ENCODE measurements at places on chromosomes 12 and 14. TPM values are rescaled to one million over a fixed set of nuclear protein-coding genes. Genes with fewer than 3 reads are reported as not detected.
A peak's percentile ranks its signal among the peaks of the same experiment; 100 is the strongest.

GRCh38 chr12:66692986-66693385 is 14.1 kb upstream of the GRIP1 start:
- no peak for DNase-seq

GRCh38 chr12:15196678-15197505 is 24.3 kb downstream of the RERG start:
- DNase-seq: no peak

DNA sequence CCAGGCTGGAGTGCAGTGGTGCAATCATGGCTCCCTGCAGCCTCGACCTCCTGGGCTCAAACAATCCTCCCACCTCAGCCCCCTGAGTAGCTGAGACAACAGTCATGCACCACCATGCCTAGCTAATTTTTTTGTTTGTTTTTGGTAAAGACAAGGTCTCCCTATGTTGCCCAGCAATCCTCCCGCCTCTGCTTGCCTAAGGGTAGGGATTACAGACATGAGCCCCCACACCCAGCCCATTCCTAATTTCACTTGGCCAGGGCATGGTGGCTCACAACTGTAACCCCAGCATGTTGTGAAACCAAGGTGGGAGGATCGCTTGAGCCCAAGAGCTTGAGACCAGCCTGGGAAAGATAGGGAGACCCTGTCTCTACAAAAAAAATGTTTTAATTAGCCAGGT is 9.1 kb downstream of the DAD1 start:
- no peak for DNase-seq

The NID2 gene
- 3.3 TPM for total RNA-seq

The CCDC196 gene
- total RNA-seq: not detected

DNA sequence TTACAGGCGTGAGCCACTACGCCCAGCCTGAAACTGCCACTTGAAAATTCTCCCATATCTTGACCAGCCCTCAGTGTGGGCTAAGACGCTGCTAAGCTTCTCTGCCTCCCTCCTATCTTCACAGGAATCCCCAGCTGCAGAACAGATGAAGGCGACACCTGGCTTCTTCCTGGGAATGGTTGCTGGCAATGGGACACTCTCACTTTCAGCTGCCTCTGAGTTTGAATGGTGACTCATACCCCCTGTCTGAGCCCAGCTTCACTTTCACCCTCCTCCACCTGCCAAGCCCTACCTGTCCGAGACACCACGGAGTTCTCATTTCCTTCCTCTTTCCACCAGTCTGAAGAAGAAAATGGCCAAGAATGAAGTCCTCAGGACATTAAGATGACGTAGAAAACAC is 18.3 kb upstream of the VASH1 start:
- DNase-seq: no peak

- no peak for DNase-seq
These were observed 938.0 kb upstream of the FLRT2 start for GRCh38 chr14:84591827-84592445.

- no peak for DNase-seq
These were observed 49.8 kb upstream of the RAP1B start for GRCh38 chr12:68560851-68561422.

DNA sequence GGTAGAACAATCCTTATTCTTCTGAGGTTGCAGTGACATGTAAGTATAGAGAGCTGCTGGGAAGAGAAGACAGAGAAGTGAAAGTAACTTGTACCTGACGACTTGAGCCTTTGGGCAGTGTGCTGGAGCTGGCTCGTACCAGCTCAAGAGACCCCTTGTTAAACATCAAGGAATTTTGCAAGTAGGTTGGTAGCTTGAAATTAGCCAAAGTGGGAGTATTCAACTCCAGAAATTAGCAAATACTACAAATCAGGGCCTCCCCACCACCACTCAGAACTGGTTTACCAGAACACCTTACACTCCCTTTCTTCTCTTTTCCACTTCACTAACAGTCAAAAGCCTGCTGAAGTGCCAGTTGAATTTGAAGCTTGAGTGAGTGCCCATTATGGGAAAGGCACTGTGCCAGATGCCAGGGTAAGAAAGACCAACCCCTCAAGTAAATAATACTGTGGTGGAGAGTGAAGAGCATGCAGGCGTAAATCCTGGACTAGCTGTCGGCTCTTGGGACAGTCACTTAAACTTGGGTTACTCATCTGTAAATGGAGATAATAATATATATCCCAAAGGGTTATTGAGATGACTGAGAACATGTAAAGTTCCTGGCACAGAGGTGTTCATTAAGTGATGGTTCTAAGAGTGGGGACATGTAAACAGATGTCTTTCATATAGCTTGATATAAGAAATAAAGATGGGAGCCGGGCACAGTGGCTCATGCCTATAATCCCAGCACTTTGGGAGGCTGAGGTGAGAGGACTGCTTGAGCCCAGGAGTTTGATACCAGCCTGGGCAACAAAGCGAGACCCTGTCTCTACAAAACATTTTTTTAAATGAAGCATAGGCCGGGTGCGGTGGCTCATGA is 27.0 kb upstream of the EID3 start:
- DNase-seq: no peak

DNA sequence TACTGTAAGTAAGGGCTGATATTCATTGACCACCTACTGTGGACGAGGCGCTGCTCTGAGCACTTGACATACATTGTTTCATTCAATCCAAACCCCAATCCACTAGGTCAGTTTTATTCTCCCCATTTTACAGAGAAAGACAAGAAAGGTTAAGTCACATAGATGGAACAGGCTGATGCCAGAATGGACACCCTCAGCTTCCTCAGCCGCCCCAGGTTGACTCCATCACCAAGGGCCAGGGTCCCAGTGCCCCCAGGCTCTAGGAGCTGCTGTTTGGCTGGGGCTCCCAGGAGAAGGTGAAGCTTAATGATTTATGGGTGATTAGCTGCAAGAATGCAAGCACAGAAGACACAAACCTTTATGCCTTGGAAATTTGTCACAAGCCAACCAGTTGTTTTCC is 671 bp upstream of the AQP2 start:
- DNase-seq: no peak

The SLCO1B1 gene
- total RNA-seq: 0.17 TPM

- no peak for DNase-seq
These were observed 26.1 kb upstream of the PTHLH start for GRCh38 chr12:27998658-27999057.

DNA sequence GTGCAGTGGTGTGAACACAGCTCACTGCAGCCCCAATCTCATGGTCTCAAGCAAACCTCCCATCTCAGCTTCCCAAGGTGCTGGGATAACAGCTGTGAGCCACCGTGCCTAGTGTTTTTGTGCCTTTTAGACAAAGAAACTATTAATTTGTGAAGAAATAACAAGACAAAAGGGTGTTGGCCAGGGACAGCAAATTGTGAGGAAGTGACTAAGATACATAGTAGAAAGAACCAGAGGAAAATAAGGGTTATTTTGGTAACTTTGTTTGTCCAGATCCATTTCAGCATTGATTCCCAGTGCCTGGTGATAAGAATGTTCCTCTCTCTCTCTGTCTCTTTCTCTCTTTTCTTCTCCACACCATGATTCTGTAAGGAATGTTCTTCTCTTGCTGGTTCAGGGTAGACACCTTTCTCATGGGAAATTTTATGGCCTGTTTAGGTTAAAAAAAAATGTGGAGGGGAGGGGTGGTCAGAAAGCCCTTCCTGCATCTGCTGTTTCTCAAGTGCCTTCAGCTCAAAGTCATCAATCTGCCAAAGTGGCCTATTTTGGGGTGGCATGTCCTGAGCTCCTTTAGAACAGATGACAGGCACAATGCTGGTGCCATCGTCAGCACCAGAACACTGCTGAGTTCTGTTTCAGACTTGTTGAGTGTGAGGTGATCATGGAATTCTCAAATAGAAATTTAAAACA is 184.4 kb upstream of the EEA1 start:
- DNase-seq: no peak

- DNase-seq: no peak
These were observed 436.2 kb upstream of the FLRT2 start for GRCh38 chr14:85093631-85094330.

DNA sequence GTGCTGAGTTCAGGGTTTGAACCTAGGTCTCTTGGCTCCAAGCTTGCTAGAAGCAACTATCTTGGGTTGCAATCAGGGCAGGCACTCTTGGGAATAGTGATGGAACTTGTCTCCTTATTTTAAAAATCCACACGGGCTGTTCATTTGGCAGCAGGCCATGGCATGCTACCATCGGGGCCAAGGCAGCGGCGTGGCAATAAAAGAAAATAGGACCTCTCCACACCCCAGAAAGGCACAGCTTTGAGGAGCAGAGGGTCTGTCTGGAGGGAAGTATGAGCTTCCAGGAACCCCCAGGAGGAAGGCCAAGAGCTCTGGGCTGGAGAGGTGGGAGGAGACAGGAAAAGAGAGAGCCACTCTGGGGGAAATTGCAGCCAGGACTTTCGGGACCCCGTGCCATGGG is 15.3 kb downstream of the RPS6KL1 start:
- DNase-seq: no peak

- DNase-seq: no peak
These were observed 17.3 kb downstream of the TPH2 start for GRCh38 chr12:71955970-71956369.

- no peak for DNase-seq
These were observed 11.3 kb downstream of the PHLDA1 start for GRCh38 chr12:76020281-76020680.

DNA sequence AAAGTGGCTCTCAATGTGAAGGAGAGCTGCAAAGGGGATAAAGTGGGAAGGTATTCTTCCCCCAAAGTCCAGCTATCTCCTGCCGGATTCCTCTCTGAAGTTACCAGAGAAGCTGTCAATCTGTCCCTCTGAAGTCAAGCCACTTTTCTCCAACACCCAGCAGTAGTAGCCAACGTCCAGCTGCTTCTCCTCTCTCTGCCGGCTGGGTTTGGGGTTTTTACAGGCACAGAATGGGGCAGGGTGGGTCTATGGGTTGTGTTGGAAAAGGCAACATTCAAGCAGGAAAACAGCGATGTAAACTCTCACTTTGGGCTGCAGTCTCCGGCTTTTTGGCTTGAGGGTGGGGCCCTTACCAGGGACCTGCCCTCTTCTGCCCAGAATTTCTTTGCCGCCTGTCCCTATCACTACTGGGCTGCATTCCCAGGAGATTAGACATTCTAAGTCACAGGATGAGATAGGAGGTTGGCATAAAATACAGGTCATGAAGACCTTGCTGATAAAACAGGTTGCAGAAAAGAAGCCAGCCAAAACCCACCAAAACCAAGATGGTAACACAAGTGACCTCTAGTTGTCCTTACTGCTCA is 16.3 kb downstream of the CAPZA3 start:
- no peak for DNase-seq

DNA sequence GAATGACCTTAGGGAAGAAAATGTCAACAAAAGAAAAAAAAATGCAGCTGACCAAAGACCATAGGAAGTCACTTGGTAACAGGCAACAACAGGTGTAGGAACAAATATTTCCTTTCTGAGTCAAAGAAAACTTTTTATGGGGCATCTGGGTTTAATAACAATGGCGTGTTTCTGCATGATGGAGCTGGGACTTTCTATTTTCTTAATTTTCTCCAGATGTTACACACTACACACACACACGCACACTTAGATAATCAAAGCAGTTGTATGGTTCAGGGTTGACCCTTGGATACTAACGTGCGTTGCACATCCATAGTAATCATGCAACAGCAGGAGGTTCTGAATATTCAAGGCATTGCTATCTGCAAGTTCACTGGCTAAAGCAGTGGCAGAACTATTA is 47.9 kb upstream of the NTF3 start:
- DNase-seq: no peak

- no peak for DNase-seq
These were observed 326.9 kb upstream of the DIO3 start for GRCh38 chr14:101234244-101234937.

DNA sequence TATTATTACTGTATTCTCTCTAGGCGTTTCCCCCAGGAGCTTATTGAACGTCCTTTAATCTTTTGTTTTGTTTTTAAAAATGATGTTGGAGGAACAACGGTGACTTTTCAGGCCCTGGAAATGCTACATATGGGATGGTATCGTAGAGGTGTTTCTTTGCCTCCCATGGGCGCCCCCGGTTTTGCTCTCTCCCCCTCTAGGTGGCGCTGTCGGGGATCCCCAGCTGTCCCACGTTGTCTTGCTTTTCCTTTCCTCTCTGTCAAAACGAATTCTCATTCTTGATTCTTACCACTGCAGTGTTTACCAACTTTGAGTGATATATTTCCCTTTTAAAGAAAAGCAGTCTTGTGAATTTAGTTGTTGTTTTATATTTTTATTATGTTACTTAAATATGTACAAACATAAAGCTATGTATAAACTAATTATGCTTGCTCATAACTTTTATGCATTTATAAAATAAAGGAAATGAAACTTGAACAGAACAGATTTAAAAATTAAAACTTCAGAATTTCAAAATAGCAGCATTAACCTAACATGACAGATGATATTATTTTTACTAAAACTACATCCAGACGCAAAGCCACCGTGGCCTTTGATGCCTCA is 171.9 kb downstream of the RGS6 start:
- DNase-seq: no peak

The STAT2 gene
- 163 TPM for total RNA-seq

The PIWIL1 gene
- not detected for total RNA-seq

DNA sequence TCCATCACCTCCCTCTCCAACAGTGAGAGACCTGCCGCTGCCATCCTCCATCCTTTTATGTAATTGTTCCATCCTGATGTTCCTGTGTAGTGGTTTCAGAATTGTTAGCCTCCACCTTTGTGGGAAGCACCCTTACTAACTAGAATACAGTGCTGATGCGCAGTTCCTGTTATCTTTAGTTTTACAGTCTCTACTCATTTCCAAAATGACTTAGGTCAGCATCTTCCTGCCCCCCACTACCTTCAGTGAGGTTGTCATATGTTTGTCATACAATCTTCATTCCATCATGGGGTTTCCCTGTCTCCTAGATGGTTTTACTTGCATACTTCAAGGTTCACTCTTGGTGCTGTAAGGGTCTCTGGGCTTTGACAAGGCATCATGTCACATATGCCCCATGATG is 69.8 kb downstream of the EML1 start:
- DNase-seq: no peak

The FAM90A1 gene
- not detected for total RNA-seq

- no peak for DNase-seq
These were observed 16.7 kb downstream of the HRK start for GRCh38 chr12:116864371-116865160.

- no peak for DNase-seq
These were observed 39.8 kb downstream of the CACNA2D4 start for GRCh38 chr12:1878695-1879094.

The EIF4B gene
- total RNA-seq: 447 TPM

GRCh38 chr12:57896434-57897201 is 44.7 kb upstream of the ATP23 start:
- peak; percentile 42 for DNase-seq

DNA sequence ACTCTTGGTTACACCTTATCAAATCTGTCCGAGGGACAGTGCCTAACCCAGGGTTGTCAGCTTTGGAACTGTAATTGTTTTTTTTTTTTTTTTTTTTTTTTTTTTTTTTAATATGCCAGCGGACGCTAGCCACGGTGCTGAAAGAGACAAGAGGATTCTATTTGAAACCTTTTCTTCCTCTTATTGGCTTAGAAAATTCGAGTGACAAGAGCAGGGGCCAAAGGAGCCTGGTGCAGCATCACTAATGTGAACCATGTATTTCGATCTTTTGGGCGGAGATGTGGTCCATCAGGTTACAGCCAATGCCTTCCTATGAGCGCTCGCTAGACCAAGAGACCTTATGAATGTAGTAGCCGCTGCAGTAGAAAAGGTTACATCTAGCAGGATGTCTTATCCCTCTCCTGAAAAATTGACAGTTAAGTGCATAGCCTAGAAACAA is 922 bp downstream of the PTPRR start:
- DNase-seq: no peak

Data from progenitor cell of endocrine pancreas (in vitro differentiated cells).